Memory B cell (primary cell): ENCODE measurements at places on chromosomes 5 and 9.

- no peak for DNase-seq
These were observed 10.4 kb downstream of the TAF11L12 start for GRCh38 chr5:17620627-17621026.

- DNase-seq = no peak
These were observed at the start of gene GRIA1 for GRCh38 chr5:153490118-153491037. Gene GRIA1 (plus strand): TSS chr5:153490670.

- no peak for DNase-seq
These were observed 32.5 kb downstream of the THBS4 start for GRCh38 chr5:80067531-80068245.

DNA sequence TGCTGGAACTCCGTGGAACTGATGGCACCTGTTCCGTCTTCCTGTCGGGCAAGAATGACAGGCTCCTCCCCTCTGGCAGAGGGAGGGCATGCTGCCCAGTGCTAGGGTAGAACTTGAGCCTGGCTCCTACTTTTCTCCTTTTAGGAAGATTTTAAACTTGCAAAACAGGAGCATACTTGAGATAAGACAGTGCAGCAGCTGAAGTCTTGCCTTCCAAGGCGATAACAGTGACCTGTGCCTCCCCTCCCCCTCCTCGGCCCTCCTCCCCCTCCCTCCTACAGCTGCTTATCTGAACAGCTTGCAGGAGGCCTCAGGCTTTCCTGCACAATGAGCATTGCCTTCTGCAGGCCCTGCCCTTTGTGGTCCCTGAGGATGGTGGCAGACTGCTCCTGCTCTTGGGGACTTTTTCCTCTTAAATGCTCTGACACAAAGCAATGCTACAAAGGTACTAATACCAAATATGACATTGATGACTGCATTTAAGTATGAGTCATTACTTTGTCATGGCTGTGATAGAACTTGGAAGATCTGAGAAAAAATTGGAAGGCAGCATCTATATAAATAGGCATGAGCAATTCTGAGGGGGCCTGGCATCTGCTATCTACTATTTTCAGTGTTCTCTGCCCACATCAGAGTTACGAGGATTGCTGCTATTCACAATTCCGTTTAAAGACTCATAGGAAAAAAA lies 2.0 kb downstream of the GADD45G start:
- DNase-seq = no peak

- DNase-seq = no peak
These were observed 4.1 kb upstream of the CXXC5 start for GRCh38 chr5:139644001-139644456.

- no peak for DNase-seq
These were observed 202.9 kb downstream of the AOPEP start for GRCh38 chr9:94929369-94929756.

DNA sequence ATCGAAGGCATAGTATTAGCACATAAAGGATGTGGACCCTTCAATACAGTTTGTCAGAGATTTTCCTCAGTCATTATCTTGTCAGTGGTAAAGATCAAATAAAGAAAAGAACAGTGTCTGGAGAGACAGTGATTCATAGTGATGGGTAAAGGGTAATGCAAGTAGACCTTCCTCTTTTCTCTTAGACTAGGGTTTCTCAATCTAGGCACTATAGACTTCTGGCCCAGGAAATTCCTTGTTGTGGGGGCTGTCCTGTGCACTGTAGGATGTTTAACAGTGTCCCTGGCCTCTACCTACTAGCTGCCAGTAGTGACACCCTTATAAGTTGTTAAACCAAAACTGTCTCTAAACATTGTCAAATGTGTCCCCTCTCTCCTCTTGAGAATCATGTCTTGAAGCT lies 6.9 kb downstream of the CAMK4 start:
- no peak for DNase-seq

DNA sequence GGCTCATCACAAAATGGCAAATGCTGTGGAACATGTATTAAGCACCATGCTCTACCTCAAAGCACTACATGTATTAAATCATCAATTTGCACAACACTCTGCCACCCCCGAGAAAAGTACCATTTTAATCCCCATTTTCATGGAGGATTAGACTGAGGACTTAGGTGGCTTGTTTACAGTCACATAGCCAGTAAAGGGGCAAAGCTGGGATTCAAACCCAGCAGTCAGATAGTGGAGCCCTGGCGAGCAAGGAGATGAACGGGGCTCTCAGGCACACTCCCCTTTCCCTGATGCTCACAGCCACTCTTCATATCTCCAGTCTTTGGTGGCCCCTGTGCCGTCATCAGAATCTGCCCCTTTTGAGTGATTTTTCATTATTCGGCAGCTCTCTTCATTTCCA lies 262.9 kb downstream of the DIRAS2 start:
- DNase-seq = no peak

DNA sequence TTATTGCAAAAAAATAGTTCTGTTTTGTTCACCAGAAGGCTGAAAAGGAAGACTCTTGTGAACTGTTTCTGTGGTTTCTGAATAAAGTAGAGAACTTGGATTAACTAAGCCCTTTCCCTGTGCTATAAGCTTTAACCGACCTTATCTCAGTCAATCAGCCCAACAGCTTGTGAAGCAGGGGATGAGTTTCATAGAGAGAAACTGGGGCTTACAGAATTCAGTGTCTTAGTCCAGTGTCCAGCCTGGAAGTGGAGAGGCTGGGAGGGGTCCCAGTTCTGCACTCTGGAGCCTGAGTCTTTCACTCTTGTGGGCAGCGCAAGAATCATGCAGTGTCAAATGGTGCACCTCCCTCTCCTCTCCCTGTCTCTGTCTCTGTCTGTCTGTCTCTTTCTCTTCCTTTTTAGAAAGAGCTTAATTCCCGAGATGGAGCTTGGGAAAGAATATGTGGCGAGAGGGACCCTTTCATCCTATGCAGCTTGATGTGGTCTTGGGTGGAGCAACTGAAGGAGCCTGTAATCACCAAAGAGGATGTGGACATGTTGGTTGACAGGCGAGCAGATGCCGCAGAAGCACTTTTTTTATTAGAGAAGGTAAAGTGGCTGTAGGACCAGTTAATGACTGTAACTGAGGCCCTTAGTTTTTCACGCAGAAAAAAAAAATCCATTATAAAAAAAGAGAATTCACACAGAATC lies 17.0 kb downstream of the PTPDC1 start:
- no peak for DNase-seq

DNA sequence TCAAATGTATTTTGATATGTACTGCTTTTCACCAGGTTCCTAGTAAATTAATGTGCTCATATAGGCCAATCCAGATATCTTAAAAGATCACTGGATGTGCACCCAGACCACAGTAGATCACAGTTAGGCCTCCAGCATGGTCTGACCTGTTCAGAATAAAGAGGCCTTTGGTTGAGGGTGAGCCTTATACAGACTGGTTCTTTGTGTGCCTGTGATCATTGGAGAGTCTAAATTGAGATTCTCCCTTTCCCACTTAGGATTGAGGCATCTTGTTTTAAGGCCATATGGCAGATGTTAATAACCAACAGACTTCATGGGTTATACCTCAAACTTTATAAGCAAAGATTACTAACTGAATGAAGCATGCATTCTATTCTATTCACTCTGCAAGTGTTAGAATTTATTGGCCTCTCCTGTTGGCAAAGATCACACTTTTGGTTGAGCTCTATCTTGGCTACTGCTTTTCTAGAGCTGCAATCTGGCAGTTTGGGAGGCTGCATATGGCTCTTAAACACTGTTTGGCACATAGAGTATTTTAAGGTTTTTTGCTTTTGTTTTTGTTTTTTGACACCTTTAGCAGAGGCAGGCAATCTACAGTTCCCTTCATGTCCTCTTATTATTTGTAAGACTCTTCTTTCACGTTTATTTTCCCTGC lies 8.5 kb downstream of the CHSY3 start:
- DNase-seq = no peak

DNA sequence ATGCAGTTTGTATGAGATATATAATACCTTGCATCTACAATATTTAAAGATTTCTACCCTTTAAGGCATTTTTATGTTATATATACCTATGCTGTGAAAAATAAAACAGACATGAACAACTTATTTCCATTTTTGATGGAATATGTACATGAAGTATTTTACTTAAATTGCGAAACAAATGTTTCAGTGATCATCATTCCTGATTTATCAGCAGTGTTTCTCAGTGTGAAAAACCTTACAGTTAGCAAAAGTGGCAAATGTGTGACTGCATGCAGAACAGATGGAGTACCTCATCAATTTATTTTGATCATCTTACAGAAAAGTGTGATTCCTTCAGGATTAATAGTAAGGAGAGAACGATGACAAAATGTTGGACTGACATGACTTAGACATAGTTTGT lies 43.1 kb downstream of the PRR16 start:
- DNase-seq = no peak

GRCh38 chr9:113886933-113887332 lies 10.8 kb downstream of the ZNF618 start:
- no peak for DNase-seq

DNA sequence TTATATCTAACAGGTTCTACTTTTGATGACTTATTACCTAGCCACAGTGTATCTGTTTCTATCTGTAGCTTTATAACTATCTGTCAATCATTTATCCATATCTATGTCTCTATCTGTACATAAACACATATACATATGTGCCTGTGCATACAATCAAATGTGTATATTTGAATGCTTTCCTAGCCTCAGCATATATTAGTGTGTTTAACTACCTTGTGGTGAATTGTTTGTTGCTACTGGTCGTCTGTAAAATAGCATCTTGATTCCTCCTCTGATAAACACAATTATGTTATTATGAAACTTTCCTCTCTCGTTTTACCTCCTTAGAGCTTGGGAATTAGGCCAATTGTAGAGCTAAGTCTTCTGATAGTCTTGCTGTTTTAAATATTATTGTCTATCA lies 44.4 kb downstream of the PARP8 start:
- no peak for DNase-seq

- no peak for DNase-seq
These were observed 139.8 kb downstream of the APBA1 start for GRCh38 chr9:69532396-69532795.

DNA sequence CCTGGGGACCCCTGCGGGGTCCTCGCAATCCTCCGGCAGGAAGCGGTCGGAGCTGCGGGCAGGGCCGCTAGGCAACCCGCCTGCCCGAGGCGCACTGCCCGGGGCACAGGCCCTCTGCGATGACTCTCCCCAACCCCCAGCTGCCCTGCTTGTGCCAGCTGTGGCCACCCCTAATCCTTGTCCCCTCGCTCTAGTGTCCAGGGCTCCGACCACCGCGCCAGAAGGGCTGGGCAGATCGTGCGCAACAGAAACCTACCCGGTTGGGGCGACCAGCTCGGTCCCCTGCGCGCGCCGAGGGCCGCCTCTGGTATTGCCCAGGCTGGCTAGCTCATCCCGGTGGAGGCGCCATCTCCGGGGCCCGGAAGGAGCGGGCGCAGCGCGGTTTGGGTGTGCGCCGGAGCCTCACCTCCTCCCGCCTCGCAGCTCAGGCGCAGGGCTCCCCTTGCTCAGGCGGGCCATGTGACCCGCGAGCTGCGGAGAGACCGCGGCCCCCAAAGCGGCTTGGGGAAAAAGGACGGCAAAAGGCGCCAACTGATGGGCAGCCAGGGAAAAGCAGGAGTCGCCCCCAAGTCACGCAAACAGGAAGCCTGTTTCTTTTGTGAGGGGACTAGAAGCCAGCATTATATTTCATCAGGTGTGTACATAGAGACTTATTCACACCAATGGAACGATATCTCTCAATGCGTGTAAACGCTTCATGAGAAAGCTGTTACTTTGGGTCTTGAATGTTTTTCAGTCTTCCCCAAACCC lies 46.8 kb upstream of the RNF20 start:
- no peak for DNase-seq

DNA sequence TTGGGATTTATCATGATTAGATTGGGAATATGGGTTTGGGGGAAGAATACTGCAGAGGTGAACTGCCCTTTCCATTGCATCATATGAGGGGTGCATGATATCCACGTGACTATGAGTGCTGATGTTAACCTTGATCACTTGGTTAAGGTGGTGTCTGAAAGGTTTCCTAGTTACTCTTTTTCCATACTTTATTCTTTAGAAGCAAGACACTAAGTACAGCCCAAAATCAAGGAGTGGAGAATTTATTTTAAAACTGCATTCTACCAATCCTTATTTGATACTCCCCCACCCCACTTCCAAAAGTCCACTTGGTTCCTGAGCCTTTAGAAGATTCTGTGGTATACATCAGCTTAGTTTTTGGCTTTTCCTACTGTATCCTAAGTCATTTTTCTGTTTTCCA lies 20.3 kb upstream of the STOM start:
- no peak for DNase-seq

DNA sequence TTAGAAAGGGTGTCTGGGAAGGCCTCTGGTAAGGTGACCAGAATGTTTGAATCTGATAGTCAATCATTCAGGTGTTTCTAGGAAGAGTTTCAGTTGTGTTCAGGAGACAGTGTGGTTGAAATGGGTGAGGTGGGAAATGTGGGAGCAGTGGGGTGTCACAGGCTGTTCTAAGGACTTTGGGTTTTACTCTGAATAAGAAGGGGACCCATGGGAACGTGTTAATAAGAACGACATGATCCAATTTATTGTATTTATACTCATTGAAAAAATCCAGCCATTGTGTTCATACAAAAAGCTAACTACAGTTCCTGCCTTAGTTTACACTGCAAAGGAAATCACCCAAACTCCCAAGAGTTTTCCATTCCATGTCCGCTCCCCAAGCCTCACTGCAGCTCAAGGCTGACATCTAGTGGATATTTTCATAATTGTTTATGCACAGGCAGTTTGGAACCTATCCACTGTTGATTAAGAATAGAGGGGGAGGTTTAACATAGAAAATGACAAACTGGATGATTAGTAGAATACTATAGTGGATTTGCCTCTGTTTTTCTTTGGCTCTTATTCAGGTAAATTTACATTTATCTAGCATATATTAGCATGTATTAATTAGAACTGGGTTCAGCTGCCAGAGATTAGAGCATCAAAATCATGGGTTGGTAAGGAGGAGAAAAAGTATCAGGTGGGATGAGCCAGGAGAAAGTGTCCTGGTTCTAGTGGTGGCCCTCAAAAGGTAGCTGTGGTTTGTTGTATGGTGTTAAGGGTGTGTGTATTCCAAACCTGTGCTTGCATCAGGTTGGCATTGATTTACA lies 17.7 kb downstream of the CAVIN4 start:
- DNase-seq = peak; percentile 25

- DNase-seq = peak; percentile 49
These were observed 40.3 kb upstream of the TNFAIP8 start for GRCh38 chr5:119315516-119315949.

DNA sequence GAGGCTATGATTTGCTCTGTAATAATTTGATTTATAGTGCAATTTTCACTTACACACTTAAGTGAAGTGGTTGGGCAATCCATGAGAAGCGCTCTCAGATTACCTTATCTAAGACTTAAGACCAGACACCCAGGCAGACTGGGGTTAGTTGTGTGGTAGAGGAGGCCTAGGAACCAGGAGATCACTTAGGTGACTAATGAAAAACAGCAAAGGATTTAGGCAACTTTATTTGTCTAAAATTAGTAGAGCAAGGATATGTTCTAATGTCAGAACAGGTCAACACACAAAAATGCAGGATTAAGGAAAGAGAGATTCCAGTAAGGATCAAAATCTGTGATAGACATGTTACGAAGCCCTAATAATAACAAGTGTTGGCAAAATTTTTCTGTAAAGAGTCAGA lies 913.8 kb downstream of the TLE1 start:
- DNase-seq = no peak

- no peak for DNase-seq
These were observed 404 bp downstream of the MRNIP start for GRCh38 chr5:179858241-179858585.
